ENCODE measurements at places on chromosomes 16 and 17.

GRCh38 chr17:3507869-3508268 lies 32.1 kb downstream of the ASPA start:
- no peak for DNase-seq

- no peak for DNase-seq
These were observed 290.4 kb upstream of the MON1B start for GRCh38 chr16:76900285-76901263.

DNA sequence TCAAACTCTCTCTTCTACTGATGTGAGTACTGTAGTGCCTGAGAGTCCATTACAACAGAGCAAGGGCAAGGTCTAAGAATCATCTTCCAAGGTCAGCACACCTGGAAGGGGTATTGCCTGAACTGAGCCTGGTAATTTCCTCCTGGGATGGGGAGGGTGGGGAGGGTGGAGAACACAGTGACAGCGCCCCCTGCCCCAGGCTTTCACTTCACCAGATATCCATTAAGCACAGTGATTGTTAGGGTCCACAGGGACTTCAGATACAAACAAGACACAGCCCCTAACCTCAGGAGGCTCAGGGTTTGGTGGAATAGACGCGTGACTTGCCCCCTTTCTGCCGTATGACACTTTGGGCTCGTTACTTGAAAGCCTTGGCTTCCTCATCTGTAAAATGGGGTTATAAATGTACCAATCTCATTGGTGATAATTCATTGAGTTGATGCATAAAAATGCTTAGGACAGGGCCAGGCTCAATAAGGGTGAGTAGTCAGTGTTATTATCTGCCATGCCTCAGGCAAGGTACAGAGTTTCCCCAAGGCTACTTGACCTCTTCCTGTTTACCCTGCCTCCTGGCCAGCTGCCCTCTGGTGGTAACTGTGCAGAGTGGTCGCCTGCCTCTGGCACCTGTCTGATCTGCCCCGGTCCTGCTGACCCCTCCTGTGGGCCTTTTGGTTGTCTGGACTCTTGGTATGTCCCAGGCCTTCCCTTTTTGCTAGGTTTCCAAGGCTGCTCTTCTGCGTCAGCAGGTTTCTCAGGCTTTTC lies 13.1 kb upstream of the BRD7 start:
- DNase-seq = no peak

DNA sequence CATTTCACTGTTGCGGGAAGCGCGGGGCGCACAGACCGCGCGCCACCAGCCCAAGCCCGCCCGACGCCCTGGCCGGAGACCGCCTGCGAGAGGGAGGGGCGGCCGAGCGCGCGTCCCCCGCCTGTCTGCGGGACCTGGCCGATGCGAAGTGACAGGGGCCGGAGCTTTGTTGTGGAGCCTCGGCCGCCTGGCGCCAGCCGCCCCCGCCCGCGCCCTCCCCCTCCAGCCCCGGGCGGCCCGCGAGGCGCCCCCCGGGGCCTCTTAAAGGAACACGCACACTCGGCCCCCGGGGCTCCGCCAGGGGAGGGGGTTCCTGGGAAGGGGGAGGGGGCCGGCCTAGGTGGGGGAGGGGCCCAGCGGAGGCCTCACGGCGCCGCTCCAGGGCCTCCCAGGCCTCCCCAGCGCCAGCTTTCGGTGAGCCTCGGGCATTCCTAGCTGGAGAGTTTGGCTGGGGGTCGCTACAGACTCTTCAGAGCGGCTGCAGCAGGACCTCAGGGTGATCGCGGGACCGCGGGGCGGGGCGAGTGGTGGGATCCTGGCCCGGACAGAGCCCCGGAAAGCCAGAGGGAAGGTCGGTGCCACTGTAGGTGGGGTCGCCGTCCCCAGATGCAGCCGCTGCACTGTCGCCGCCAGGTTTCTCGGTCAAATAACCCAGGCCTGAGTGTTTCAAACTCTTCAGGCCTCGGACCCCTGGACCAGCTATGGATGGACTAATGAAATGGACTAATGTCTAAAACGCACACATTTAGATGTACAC lies 2.4 kb upstream of the TBX2 start:
- no peak for DNase-seq

- DNase-seq = no peak
These were observed 455.5 kb downstream of the SOX9 start for GRCh38 chr17:72576289-72576759.

- no peak for DNase-seq
These were observed 75.4 kb downstream of the IRX3 start for GRCh38 chr16:54211203-54211602.

DNA sequence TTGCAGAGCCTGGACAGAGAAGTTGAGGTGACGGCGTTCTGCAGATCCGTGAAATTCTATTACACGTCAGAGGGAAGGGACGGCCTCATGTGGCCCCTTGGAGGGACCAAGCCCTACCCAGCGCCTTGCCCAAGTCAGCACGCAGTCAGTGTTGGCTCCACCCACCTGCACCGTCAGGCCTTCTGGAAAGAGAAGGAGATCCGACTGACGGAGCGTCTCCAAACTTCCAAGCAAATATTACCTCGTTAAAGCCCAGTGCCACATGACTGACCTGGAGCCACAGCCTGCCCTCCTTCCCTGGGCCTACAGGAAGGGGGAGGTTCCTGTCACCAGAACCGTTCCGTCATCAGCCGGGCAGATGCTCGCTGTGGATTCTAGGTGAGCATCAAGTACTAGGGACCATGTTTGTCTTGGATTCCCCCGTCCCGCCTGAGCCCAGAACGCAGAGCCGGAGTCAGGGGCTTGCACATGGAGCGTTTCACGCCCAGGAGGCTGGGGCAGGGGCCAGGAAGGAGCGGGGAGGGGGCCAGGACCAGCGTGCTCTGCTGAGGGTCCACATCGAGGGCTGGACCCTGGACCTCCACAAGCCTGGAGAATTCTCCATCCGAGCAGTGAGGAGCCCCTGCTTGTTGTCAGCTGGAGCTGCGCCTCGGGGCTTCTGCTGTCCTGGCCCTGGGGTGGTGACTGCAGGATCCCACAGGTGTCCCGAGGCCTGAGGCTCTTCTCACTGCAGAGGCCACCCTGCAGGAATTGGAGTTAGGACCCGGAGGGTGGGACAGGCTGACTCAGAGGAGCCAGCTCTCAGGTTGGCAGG lies 22.6 kb upstream of the METRNL start:
- no peak for DNase-seq

DNA sequence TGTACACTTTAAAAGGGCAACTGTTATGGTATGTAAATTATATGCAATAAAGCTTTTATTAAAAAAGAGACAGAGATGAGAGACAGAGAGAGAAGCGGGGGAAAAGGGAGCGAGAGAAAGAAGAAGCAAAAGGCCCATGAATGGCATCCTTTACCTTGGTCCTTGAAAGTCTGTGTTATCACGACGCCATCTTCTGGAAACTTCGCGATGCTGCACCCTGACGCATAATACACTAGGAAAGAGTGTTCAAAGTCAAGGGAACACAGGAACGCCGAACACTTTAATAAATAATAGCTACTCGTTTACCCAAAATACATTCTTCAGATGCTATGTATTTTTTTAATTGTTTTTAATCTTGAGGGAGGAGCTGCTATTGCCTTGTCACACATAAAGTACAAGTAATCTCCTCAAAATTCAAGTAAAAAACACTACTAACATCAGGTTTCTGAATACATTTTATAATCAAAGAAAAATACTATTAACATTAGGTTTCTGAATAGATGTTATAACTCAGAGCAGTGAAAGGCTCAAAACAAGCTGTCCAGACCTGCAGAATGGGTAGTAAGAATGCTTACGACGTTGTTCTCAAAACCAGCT lies 23.0 kb upstream of the SLC38A8 start:
- no peak for DNase-seq

DNA sequence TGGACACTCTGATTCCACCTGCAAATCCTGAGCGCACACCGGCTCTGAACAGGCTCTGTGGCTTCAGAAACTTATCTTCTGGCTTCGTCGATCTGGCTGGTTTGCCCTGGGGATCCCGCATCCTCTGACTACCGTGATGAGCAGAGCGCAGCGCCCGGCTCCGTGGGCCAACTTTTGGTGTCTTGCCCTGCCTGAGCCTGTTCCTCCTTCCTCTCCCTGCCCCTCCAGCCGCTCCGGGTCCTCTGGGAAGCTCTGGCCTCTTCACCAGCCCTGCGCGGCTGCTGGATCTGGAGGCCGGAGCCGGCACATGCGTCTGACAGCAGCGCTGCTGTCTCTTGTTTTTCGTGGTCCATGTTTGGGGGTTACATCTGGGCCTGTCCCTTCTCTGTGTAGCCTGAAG lies 65.6 kb downstream of the JPH3 start:
- no peak for DNase-seq

DNA sequence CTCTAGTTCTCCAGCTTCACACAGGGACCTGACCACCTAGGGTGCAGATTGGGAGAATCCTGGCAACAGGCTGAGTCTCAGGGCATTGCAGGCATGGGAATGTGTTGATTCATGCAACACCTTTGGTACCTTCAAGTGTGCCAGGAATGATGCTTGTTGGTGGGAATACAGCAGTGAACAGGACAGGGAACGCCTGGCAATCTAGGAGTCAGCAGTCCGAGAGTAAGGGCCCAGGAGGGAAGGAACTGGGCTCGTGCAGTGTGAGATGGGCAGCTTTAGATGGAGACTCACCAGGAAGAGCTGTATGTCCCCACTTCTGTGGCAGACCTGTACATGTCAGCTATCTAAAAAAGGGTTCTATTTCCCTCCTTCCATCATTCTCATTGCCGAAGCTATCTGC lies 12.0 kb upstream of the MRC2 start:
- DNase-seq = no peak
